ENCODE measurements at places on chromosomes 1 and 21.

DNA sequence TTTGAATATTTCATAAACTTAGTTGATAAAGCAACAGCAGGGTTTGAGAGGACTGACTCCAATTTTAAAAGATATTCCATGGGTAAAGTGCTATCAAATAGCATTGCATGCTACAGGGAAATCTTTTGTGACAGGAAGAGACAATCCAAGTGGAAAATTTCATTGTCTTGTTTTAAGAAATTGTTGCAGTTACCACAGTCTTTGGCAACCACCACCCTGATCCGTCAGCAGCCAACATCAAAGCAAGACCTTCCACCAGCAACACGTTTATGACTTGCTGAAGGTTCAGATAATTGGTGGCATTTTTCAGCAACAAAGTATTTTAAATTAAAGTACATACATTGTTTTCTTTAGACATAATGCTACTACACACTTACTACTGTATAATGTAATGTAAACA is 47.8 kb downstream of the ADGRL4 start:
- no peak for DNase-seq

GRCh38 chr21:38945545-38946245 is 140.0 kb downstream of the ETS2 start:
- DNase-seq = no peak

- DNase-seq = no peak
Measured at GRCh38 chr21:27570306-27570868, 603.5 kb upstream of the ADAMTS5 start.

DNA sequence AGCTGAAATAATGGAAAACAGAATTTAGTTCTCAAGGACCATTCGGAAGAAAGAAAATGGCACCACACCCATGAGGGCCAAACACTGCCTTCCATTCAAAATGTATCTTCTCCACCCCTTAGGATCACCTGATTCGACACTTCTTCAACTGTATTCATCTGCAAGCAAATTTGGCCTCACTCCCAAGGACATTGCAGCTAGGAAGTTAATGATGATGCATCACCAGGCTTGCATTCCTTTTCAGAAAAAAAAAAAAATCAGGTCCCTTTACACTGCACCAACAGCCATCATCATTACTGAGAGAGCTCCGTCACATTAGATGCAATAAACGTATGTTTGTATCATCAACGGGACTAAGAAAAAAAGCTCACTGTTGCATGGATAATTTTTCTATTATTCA is 368.3 kb downstream of the PCP4 start:
- no peak for DNase-seq

DNA sequence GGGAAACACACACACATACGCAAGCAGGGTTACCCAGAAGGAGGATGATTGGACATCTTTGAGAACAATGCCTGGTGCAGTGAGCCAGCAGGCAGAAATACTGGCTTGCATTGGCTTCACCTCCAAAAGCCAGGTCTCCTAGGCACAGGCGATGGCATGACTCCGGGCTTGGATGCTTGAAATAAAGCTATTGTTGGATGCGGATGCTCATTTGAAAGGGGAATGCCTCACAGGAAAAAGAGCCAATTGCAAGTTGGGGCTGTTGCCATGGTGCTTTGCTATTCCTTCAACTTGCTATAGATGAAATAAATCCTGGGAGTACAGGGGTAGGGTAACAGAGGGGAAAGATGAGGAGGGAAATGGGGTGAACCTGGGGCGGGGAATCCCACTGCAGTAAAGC is 180.7 kb upstream of the SGIP1 start:
- DNase-seq = no peak

DNA sequence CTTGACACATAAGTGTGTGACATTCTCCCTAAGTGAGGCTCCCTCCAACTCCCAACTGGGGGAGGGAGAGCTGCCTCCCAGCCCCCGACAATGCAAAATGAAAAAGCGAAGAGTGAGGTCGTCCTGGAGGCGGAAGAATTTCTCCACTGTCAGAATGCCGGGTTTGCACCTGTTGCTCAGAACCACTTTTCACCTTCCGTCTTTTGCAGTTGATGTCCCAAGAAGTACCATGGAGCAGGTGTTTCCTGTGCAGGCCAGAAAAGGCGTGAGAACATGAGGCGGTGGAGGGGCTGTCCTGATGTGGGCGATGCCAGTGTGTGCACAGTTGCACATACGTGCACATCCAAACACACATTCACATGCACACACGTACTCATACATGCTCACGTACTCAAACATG is 158.6 kb upstream of the AJAP1 start:
- no peak for DNase-seq

DNA sequence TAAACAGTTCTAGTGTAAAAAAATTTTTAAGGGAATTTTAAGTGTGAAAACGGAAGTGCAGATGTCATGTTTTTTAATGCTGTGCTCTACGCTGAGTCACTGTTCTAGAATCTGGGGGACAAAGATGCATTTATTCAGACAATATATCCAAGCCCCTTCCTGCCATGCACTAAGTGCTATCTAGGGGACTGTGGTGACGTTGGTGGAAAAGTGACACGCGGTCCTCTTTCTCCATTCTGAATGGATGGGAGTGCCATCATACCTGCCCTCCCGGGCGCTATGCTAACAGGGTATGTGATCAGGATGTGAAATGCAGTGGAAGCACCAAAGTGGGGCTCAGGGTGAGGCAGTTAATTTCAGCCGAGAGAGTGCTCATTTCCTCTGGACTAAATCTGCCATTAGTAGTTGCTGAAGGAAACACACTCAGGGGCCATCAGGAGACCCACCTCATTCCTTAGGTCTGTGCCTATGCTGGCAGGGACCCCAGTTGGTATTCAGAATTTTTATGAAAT is 6.6 kb downstream of the C1orf226 start:
- no peak for DNase-seq

DNA sequence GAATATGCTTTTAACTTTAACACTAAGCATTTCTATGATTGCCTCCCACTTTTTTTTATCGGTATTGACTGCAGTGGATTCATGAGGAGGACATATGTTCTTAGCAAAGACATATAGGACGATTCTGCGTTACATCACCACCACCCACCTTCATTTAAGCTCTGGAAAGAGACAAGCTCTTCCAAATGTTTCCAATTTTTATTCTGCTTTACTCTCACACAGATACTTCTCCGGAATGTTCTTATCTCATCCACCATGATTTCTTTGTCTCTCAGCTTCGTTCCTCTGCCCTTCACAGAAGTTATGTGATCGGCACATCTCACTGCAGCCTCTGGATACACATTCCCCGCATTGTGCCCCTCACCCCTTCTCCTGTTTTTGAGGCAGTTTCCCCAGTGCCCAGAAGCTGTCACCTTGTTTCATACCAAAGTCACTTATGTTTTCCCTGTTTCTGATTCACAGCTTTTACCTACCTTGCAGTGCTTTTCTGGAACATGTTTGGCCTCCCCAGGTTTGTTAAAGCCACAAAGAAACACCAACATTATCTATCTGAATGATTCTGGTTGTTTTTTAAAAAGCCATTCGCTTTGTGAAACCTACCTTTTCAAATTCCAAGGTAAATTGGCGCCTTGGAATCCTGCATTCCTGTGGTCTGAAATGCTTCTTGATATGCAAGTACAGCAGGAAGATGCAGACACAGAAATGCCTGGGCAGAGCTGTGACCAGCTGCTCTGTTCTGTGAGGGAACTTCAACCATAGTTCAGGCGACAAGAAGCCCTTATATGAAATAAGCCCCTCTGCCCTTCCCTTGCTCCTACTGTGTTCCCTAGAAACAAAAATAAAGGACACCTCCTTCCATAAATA is 1020.2 kb downstream of the TTLL7 start:
- no peak for DNase-seq

DNA sequence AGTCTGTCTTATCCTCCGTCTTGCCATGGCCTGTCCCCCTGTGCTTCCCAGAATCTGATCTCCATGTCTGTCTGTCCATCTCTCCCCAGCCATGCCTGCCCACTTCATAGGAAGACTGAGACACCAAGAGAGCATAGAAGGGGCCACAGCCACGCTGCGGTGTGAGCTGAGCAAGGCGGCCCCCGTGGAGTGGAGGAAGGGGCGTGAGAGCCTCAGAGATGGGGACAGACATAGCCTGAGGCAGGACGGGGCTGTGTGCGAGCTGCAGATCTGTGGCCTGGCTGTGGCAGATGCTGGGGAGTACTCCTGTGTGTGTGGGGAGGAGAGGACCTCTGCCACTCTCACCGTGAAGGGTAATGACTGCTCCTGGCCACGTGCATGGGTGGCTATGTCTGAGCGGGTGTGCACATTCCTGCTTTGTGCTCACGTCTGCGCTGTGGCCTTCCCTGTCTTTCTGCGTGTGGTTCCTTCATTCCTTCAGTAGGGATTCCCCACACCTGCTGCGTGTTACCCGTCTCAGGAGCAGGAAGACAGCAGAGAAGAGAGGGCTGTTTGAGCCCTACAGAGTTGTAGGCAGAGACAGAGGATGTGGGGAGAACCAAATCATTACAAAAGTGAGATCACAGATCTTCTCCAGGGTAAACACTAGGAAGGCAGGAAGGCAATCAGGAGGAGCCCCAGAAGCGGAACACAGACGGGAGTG is 80.8 kb downstream of the OBSCN start:
- DNase-seq = no peak

GRCh38 chr1:81802707-81803430 is 2.1 kb downstream of the ADGRL2 start:
- no peak for DNase-seq

Data from CD4-positive, alpha-beta T cell (primary cell).